Activated CD4-positive, alpha-beta T cell treated with anti-CD3 and anti-CD28 coated beads, Interleukin-2, amount 10 ng/mL, durations not matched to agents 24 days and 14 days (primary cell): ENCODE measurements at places on chromosomes 6 and 20. TPM values are rescaled to one million over a fixed set of nuclear protein-coding genes. Genes with fewer than 3 reads are reported as not detected.
A peak's percentile ranks its signal among the peaks of the same experiment; 100 is the strongest.

DNA sequence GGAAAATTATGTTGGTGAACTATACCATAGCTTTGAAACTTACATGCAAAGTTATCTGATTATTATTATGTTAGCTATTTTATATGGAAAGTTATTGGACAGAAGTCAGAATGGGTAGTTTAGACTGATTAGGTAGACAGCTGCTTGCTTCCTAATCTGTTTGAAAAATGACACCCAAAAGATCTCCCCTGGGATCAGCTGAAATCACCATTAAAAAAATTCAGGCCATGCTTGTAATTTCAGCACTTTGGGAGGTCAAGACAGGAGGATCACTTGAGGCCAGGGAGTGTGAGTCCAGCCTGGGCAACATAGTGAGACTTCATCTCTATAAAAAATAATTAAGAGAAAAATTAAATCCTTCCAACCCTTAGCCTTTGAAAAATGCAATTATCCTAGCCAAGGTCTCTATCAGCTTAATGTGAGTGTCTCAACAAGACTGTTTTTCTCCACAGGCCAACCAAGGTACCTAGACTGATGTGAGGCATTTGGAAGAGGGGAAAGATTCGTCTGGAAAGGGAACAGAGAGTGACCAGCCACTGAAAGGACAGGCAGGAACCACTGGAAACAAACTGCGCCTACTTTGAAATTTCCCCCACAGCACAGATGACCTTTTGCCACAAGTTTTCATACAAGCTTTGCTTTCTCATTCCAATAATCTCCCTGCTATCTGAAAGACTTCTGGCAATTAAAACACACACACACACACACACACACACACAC is 232.3 kb downstream of the GMPR start:
- H3K27ac ChIP-seq, result peak overlapping the region; percentile 82
- peaks cover 36% of the 10 kb centered on the region for H3K36me3 ChIP-seq
- DNase-seq, result no peak
- H3K27me3 ChIP-seq, result no peaks in the 10 kb centered on the region
- H3K4me1 ChIP-seq, result peaks cover 59% of the 10 kb centered on the region
- peak overlapping the region; percentile 9 for H3K4me3 ChIP-seq

Gene LY6G5C
- total RNA-seq, result 4.1 and 4.9 TPM in 2 replicates

Gene FAM83C
- not detected in 2 replicates for total RNA-seq

Gene SEL1L2
- not detected in 2 replicates for total RNA-seq

GRCh38 chr6:137112067-137112355 is 61.4 kb downstream of the IL22RA2 start:
- no peak overlapping the region for H3K4me3 ChIP-seq
- H3K27ac ChIP-seq, result no peak overlapping the region
- peaks cover 20% of the 10 kb centered on the region for H3K27me3 ChIP-seq
- no peak for DNase-seq

DNA sequence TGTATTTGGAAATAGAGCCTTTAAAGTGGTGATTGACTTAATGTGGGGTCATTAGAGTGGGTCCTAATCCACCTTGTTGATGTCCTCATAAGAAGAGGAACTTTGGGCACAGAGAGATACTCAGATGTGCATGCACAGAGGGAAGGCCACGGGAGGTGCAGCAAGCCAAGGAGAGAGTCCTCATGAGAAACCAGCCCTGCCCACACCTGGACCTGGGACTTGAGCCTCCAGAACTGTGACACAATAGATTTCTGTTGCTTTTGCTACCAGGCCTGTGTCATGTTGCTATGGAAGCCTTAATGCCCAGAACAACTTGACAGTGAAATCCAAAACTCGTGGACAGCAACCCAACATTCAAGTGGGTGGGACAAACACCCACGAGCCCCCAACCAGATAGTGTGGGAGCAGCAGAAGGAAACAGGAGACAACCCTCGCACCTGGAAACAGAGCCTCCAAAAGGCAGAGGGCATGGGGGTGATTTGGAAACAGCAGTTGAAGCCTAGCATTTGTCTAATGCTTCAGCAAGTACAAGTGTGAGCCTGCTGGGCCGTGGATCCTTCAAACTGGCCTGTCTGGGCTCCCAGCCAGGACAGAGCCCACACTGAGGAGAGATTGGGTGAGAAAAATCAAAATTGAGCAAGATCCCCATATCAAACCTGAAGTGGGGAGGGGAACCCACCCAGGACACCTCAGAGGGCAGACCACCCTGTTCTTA is 201.0 kb upstream of the CST7 start:
- H3K36me3 ChIP-seq, result no peaks in the 10 kb centered on the region
- peaks cover 7% of the 10 kb centered on the region for H3K27me3 ChIP-seq
- DNase-seq, result no peak
- H3K27ac ChIP-seq, result no peak overlapping the region
